ENCODE measurements at places on chromosomes 6 and 20.

DNA sequence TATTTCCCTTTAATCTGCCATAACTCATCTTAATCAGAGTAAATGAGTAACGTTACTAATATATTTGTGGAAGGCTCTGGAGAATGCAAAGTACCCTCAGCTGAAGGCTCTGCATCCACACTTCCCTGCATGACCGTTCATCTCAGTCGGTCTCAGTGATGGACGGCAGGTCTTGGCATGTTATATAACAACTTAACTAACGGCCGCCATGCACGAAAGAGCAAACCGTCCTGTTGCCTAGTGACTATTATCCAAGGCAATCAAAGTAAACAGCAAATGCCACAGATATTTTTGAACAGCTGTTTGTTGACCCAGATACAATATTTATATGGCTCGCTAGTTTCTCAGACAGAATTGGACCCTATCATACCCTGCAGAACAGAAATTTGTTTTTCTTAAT, 194.9 kb upstream of the SMLR1 start:
- no peak for DNase-seq

DNA sequence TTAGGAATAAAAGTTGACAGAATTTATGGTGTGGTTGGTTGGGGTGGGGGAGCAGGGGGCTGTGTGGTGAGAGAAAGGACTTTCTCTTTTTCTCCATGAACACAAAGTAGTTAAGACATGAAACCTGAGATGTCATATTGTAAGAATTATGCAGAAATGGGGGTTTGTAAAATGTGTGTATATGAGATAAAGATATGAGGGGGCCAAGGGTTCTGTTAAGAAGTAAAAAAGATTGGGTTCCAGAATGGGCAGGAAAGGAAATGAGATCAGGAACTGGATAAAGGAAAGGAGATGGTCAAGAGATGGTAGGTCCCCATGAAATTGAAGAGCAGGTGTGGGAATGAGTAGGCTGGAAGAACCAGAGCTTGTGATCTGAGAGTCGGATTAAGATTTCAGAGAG, 9.7 kb downstream of the RNF146 start:
- no peak for DNase-seq

- peak; percentile 4 for DNase-seq
Measured at GRCh38 chr6:62999796-63000195, 211.5 kb upstream of the FKBP1C start.

DNA sequence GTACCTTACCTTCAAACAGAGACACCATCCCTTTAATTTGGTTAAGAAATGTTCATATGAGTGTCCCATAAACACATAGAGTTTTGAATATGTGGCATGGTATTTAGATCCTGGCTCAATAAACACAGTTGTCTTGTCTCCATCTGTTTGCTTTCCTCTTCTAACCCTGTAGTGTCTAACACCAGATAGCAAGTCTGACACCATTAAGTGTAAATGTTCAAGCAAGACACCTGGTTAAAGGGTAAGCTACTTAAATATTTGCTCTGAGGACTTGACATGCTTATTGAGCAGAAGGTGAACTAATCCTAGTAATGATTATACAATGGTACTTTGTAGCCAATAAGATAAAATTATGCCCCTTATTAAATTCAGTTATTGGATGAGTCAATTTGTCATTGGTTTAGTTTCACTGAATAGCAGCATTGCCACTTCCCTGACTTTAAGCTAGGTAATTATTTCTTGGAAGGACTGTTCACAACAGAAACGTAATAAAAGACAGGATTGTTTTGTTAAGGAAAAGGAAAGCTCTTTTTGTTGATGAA, 26.9 kb upstream of the GOPC start:
- DNase-seq, result no peak

GRCh38 chr6:56357616-56358373, 110.4 kb upstream of the COL21A1 start:
- DNase-seq, result peak; percentile 35

GRCh38 chr20:58634059-58634458, 17.0 kb upstream of the STX16 start:
- no peak for DNase-seq

DNA sequence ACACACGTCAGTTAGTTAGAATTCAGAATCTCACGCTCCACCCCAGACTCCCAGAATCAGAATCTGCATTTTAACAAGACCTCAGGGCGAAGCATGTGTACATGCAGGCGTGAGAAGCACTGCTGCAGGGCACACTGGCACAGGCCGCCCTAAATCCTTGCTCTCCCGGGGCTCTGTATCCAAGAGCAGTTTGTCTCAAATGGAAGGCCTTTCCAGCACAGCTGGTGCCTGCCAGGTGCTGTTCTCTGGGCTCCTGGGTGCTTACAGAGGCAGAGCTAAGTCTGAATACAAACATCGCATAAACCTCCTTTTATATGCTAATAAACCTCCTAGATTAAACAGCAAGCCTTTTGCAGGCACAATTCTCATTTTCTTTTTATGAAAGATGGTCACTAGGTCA, 119.1 kb upstream of the CD93 start:
- DNase-seq, result no peak

GRCh38 chr6:34070315-34071135, 75.4 kb downstream of the GRM4 start:
- DNase-seq, result no peak

GRCh38 chr20:1949347-1950100, 44.3 kb downstream of the PDYN start:
- DNase-seq, result no peak

GRCh38 chr6:96907498-96907897, 9.8 kb upstream of the NDUFAF4 start:
- peak; percentile 2 for DNase-seq

- peak; percentile 20 for DNase-seq
Measured at GRCh38 chr6:159943101-159943632, 25.7 kb upstream of the IGF2R start.

Data from fibroblast of skin of right quadriceps (primary cell).